ENCODE measurements at places on chromosomes 2 and 18.

- no peak for DNase-seq
Measured at GRCh38 chr2:173049831-173050230, 25.8 kb upstream of the MAP3K20 start.

DNA sequence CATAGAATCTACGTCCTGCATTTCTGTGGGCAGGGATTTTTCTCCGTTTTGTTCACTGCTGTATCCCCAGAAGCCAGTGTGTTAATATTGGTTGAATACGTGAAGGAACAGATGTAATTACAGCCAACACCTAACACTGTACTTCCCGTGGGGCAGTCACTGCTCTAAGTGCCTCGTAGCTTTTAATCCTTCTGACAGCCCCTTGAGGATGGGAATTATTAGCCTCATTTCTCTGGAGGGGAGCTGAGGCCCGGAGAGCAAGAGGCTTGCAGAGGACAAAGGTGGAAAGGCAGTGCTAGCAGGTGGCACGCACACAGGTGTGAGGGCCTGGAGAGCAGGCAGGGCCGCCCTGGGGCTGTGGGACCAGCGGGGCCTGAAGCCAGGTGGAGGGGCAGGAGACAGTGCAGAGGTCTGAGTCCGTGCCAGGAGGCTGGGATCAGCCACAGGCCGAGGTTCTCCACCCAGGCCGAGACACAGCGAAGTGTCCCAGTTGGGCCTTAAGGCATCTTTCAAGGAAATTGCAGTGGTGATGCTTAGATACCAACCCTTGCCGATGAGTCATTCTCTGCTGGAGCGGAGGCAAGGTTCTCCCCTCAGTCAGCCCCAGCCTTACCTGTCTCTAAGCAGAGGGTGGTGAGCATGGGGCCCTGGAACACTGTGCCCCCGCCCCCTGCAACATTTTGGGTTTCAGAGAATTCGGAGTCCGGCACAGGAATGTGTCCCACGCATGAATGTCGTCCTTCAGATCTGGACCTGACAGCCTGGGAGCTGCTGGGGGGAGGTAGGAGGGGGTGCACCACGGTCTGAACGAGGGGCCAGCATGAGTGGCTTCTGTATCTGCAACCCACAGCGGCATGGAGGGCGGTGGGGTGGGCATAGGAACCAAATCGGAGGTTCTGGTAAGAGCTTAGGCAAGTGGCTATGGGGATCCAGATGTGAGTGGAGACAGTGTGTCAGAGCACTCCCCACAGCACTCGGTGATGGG lies 122.6 kb downstream of the GBX2 start:
- no peak for DNase-seq

DNA sequence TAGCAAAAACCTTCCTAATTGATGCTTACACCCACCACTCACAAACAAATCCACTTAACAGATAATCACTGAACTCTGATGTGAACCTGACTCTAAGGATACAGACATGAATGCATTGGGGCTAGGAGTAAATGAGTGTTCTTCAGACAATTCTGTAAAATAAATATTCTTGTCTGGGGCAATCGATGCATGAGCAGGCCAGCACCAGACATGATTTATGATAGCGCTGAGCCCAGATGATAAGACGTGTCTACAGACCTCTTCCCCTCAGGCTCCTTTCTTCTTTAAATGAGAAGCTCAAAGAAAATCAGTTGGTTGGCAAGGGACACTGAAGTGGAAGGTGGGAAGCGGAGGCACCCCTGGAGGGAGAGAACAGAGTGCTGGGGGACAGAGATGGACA lies 27.3 kb upstream of the BIN1 start:
- no peak for DNase-seq

DNA sequence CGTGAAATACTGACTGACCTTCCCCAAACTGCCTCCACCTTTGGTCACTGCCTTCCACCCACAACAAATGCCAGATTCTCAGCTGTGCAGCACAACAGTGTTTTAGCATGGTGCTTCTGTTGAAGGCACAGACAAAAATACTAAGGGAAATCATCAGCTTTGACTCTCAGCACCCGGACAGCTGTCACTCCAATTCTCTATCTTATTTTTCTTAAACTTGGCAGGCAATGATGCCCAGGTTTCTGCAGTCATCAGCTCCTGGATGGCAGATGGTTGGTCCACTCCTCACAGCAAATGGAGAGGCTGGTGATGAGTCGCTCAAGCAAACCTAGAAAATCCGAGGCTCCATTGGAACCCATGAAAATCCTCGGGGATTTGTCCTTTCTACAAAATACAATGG lies 2.9 kb upstream of the FAM124B start:
- DNase-seq, result no peak

DNA sequence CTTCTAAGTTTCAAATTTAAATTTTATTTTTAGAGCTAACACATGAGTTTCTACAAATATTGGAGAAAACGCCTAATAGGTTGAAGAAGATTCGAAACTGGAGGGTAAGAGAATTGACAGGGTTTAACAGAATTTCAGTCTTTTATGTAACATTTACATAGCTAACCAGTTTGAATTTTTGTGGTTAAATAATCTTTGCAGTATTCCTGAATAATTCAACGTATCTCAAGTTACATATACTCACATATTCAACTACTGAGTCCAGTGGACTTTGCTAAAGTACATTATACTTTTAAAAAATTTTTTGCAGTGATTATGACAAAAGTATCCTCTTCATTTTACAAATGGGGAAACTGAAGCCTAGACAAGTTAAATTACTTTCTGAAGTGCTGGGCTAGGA lies 34.0 kb downstream of the CCNT2 start:
- no peak for DNase-seq

GRCh38 chr2:95050385-95051300 lies 25.1 kb downstream of the MAL start:
- no peak for DNase-seq

GRCh38 chr2:118374974-118375755 lies 286.9 kb downstream of the INSIG2 start:
- DNase-seq, result no peak

DNA sequence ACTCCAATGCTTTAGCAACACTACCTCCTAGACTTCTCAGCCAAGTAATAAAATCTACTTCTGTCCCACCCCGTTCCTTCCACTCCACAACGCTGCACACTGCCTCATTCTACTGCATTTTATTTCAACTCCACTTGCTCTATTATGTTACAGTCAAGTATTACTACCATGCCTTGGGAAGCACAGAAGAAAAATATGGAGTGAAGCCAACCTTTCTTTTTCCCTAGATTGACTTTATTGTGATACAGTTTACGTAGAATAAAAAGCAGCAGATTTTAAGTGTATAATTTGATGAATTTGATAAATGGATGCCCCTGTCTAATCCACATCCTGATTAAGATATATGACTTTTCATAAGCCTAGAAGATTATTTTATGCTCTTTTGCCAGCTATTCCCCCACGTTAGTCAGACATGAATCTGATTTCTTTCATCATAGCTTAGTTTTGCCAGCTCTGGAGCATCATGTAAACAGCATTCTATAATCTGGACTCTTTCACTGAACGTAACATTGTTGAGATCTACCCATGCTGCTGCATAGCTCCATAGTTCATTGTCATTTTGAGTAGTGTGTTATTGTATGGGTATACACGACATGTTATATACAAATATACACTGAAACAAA lies 676.8 kb upstream of the RAB6C start:
- no peak for DNase-seq

- no peak for DNase-seq
Measured at GRCh38 chr2:96953611-96953978, 32.8 kb downstream of the FAM178B start.

DNA sequence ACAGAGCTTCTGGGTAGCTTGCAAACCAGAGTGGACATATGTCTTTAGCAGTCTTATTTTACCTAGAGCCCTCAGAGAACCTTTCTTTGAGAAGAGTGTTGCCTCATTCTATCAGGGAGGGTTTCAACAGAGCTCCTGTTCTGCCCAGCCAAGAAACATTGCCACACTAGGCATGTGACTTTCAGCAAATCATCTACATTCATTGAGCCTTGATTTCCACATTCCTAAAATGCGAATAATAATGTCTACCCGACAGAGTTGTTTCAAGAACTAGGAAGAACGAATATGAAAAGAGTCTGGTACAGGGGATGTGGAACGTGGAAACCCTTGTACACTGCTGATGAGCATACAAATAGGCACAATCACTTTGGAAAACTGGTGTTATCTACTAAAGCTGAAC lies 7.8 kb upstream of the PRKAG3 start:
- no peak for DNase-seq

DNA sequence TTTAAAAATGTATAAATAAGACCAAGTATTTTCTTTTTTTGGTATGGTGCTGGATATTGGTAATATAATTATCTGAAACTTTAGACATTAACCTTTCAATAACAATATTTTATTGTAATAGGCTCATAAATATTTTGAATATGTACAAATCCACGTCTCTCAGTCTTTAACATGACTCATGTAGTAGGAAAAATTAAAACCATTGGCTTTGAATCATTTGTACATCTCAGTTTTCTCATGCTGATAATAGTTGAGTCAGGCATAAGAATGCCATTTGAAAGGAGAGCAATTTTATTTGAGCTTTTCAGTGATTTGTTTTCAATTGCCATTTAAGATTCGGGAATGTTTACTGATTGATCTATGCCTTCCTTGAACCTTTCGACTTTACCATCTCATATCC lies 364.8 kb downstream of the TGIF1 start:
- DNase-seq, result no peak

- no peak for DNase-seq
Measured at GRCh38 chr2:173359231-173359630, 4.6 kb downstream of the CDCA7 start.

- no peak for DNase-seq
Measured at GRCh38 chr2:193837111-193837738, 1642.5 kb upstream of the TMEFF2 start.

GRCh38 chr2:6835467-6835866 lies 30.2 kb downstream of the CMPK2 start:
- DNase-seq, result no peak

DNA sequence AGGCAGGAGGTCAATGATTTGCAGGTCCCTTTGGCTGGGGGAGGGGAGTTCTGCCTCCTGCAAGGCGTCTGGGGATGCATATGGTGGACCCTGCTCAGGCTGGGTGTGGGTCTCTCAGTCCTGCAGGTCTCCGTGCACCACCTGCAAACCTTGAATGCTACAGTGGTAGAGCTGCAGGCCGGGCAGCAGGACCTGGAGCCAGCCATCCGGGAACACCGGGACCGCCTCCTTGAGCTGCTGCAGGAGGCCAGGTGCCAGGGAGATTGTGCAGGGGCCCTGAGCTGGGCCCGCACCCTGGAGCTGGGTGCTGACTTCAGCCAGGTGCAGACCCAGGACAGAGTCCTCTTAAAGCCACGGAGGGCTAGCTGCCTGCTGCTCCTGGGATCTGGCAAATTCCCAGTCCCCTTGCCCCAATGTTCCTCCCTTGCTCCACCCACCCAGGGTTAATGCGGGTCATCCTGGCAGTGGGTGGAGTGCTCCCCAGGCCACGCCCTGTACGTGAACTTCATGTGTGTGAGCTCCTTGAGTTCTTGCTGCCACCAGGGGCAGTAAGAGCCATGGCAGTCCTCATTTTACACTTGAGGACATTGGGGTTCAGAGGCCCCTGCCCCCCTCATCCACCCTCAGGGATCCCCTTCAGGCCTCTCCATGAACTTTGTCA lies 3.1 kb downstream of the PROM2 start:
- no peak for DNase-seq

- DNase-seq, result no peak
Measured at GRCh38 chr2:182866461-182867406, at the start of gene FRZB. FRZB (minus strand) TSS chr2:182866637; CDS start chr2:182866552, 85 bp downstream.

GRCh38 chr18:22844190-22844589 lies 88.9 kb upstream of the RBBP8 start:
- DNase-seq, result no peak

DNA sequence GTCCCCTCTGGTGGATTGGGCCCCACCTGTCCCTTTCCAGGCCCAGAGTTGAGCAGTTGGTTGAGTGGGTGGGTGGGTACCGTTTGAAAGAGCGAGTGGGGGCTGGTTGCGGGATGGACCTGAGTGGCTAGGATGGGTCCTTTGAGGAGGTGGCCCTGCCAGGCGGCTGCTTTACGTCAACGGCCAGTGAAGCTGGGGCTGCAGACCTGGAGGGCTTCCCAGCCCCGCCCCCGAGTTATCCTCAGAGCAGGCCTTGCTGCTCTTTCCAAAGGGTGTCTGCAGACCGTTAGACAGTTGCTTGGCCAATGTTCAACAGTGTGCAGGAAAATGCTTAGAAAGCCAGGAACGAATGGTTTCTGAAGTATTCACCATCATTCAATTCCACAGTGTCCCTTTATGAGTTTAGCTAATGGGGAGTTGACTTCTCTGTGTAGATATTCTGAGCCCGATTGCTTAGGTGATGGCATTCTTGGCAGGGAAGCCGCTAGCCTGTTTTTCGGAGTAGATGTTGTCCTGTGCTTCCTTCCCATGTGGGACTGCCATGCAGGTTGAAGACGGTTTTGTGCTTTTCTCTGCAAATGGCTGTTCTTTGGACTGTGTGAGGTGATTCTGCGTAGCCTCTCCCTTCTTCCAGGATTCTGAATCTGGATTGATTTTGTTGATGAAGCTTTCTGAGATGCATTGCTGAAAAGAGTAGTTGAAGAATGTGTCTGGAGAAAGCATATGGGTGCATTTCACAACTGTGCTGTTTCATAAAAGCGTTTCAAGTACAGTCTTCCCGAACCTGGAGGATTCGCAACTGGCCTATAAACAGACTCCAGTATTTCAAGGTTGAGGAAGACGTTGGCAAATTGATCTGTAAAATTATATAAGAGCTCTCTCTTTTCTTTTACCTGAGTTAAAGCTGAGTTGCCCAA lies 45.8 kb downstream of the LDLRAD4 start:
- DNase-seq, result no peak

DNA sequence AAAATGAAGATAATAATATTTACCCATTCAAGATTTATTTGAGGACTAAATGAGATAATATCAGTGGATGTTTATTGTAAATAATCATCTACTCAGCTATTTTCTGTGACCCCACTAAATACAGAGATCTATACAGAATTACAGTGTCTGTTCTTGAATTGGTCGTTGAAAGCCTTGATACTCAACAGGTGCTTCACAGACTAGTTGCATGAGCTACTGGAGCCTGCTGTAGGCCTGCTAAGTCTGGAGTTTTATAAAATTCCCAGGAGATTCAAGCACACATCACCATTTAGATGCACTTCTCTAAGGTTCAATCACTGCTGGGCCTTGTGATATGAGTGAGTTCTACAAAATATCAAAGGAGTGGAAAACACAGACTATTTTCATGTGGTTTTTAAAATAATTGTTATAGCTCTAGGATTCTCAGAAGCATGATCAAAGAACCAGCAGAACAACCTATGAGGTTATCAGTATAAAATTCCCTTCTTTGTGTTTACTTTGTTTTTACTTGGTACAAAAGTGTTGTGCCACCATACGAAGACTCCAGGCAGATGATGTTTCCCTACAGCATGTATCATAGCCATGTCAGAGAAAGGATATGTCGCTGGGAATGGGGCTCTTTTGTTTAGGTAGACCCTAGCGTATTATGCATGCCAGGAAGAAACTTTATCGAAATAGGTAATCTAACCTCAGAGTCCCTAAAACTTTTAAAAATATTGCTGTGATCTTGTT lies 7.1 kb downstream of the SULT1C4 start:
- DNase-seq, result no peak

DNA sequence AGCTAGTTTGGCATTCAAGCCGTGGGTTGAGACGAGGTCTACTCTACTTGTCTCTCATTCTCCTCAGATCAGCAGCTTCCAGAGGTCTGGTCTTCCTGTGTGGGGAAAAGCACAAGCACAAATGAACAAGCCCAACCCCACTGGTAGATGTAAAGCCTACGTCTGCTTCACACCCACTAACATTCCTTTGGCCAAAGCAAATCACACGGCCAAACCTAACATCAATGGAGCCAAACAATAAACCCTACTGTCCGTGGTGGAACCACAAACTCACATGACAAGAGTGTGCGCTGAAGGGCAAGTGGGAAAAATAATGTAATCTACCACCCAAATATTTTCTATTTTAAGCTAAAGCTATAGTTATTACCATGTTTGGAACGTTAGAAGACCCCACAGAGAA lies 179.3 kb upstream of the MGAT5 start:
- DNase-seq, result no peak
